NCI-H1092 treated with DMSO at 0.1 percent for 48 hours (cell line): ENCODE measurements at places on chromosomes 3 and 15.

GRCh38 chr3:177337541-177338331, 140.5 kb upstream of the TBL1XR1 start:
- no peak for DNase-seq

DNA sequence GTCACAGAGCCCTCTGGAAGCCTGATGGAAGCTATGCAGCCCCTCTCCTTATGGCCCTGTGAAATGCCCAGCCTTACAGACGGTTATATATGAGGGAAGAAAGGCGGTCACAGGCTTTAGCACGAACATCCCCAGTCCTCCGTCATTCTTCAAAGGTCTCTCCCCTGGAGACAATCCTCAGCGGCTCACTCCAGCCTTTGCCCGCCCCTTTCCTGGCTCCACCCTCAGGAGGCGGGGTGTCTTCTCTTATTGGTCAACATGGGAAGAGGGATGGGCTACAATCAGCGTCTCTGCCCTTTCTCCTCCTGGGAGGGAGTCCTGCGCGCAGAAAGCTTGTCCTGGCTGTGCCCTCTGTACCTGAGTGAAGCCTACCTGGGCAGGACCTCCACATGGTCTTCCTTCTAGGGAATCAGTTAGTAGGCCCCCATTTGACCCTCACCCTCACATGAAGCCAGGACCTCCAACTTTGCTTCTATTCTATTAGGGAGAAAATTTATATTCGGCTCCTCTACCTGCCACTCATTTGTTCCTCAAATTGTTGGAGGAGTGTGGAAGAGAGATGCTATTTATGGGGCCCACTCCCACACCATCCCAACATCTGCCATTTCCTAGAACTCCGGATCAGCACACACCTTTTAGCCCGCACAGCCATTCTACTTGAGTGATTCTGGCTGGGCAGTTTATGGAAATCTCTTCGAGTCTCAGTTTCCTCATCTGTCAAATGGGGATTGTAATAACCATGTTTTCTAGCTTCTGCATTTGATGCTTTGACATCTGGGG, 112.9 kb upstream of the SLC6A11 start:
- DNase-seq, result no peak

GRCh38 chr15:26870346-26870745, 3.5 kb downstream of the GABRA5 start:
- DNase-seq, result no peak

GRCh38 chr3:58029842-58030584, 21.8 kb downstream of the FLNB start:
- DNase-seq, result no peak

- no peak for DNase-seq
These were observed 88.7 kb upstream of the IQSEC1 start for GRCh38 chr3:13161771-13162535.

- no peak for DNase-seq
These were observed 203.3 kb downstream of the DTWD1 start for GRCh38 chr15:49823987-49824774.
